ENCODE measurements at places on chromosomes 16 and 17. TPM values are rescaled to one million over a fixed set of nuclear protein-coding genes. Genes with fewer than 3 reads are reported as not detected.

Gene UMOD
- not detected for total RNA-seq

Gene TBC1D24
- total RNA-seq, result 10.2 TPM

Gene TNFSF13
- 0.63 TPM for total RNA-seq

Gene NACA2
- total RNA-seq, result not detected

Gene PRR35
- not detected for total RNA-seq

Gene FZD2
- 1.7 TPM for total RNA-seq

Gene ADAMTS18
- not detected for total RNA-seq

Gene SHCBP1
- total RNA-seq, result 17.6 TPM

Gene ACSF2
- 10.4 TPM for total RNA-seq

GRCh38 chr17:36493956-36494355 is 7.5 kb downstream of the ZNHIT3 start:
- no peak for DNase-seq

DNA sequence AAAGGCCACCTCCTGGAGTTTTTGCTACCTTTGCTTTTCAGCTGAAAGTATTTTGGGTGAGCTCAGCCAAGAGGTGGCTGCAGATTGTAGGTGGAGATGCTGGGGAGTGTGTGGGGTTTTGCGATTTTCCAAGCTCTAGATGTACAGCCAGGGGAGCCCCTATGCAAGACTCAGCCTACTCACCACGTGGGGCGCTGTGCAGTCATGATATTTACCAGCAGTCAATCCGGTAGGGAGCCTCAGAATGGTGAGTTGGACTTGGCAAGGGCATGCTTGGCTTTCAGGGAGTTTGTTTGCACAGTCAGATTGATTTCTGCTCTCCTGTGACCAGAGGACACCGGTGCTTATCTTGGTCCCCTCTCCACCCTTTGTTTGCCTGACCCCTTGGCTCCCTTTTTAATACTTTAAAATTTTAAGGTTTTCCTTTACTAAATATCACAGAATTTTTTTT is 175.3 kb downstream of the UTP18 start:
- DNase-seq, result peak; percentile 74

DNA sequence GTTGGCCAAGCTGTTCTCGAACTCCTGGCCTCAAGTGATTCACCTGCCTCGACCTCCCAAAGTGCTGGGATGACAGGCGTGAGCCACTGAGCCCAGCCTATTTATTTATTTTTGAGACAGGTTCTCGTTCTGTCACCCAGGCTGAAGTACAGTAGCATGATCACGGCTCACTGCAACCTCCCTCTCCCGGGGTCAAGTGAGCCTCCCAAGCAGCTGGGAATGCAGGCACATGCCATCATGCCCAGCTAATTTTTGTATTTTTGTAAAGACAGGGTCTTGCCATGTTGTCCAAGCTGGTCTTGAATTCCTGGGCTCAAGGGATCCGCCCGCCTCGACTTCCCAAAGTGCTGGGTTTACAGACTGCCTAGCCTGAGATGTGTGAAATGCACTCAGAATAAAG is 10.2 kb upstream of the SEC14L1 start:
- DNase-seq, result no peak

- DNase-seq, result no peak
Measured at GRCh38 chr17:5499476-5500231, 13.3 kb downstream of the MIS12 start.

GRCh38 chr17:81173762-81174155 is 7.7 kb upstream of the AATK start:
- no peak for DNase-seq

DNA sequence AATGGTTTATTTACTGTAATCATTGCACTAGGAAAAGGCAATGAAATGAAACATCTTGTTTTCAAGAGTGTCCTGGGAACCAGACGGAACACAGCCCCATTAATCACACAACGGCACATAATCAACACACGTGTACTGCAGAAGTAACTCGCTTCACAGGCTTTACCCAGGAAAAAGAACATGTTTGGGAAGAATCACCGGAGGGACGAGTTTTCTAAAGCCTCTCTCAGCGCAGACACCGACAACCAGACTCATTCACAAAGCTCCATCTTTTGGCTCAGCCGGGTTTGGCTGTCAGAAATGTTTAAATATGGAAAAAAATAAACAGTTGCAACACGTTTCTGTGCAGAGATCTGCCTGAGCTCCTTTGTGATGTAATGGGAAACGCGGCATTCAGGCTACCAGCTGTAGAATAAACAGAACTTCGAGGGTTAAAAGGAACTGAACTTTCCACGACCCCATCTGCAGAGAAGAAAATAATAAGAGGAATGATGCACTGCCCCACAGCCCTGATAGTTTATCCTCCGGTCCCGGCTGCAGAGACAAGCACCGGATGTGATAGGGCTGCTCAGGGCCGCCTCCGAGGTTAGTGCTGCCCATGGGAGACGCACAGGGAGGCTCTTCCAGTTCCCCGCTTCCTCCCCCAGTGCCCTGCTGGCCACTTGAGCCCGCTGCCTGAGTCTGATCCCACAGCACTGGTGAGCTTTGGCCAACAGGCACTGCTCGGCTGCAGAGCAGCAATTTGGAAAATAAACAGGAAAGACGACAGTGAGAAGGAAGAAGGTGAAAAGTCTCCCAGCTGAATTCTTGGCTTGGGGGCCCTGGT is 119.8 kb downstream of the HIC1 start:
- DNase-seq, result no peak

- no peak for DNase-seq
Measured at GRCh38 chr17:61385577-61386236, 13.9 kb upstream of the TBX2 start.

DNA sequence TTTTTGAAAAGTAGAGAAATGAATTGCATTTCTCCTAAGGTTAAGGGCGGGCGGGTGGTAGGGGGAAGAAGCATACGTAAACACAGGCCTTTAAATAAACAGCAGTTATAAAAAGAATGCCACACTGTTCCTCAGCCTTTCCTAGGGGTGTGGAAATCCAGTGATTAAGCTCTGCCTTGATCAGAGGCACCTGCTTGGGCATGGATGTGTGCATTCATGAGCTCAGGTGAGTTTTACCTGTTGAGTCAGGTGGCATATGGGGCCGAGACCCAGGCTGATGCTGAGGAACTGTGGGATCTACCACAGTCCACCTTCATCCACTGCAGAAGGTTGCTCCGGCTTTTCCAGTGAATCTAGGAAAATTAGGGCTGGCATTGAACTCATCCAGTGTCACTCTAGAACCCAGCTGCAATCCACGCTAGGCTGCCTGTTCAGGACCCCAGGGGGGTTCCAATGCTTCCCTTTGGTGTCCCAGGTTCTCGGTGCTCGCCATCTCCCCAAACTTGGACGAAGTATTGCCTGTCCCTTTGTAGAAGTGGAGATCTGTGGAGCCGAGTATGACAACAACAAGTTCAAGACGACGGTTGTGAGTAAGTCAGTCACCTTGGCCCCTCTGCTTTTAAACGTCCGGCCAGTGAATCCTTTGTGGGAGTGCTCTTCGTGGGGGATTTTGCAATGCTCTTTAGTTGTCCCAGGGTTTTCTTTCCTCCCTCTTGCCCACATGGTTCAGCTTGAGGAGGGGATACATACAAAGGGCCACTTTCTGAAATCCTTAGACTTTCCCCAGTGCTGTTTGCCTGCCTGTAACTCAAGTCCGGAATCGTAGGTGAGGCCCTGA is 72.7 kb downstream of the SDR42E1 start:
- no peak for DNase-seq

- DNase-seq, result no peak
Measured at GRCh38 chr16:81657781-81658180, 121.3 kb upstream of the PLCG2 start.

GRCh38 chr16:19694989-19695388 is 23.0 kb downstream of the KNOP1 start:
- no peak for DNase-seq

- DNase-seq, result no peak
Measured at GRCh38 chr16:16029431-16030011, 80.1 kb downstream of the ABCC1 start.

DNA sequence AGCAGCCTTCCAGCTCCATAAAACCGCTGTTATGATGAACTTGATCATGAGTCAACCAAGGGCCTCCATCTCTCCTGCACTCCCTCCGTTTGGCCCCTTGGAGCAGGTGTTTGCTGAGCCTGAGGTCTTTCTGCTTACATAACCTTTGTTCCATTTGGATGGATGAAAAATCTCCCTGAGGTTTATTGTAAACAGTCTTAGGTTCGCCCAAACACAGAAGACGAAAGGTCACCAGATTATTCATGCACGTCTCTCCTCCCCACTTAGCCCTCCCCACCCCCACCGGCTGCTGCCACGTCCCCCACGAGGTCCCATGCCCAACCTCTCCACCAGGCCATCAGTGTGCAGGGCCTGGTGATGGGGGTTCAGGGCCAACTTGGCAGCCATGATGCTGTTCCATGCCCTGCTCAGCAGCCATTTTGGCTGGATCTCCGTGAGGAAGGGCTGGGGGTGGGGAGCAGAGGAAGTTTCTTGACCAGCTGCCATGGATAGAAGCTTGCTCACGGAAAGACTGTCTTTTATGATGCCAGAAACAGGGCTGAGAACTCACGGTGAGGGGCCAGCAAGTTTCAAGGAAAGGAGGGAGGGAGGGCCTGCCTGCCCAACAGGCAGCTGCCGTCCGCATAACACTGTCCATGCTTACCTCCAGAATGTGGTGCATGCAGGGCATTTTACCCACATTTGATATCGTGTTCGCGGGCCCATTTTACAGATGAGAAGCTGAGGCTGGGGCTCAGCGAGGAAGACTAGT is 47.8 kb upstream of the FOXF1 start:
- DNase-seq, result no peak

DNA sequence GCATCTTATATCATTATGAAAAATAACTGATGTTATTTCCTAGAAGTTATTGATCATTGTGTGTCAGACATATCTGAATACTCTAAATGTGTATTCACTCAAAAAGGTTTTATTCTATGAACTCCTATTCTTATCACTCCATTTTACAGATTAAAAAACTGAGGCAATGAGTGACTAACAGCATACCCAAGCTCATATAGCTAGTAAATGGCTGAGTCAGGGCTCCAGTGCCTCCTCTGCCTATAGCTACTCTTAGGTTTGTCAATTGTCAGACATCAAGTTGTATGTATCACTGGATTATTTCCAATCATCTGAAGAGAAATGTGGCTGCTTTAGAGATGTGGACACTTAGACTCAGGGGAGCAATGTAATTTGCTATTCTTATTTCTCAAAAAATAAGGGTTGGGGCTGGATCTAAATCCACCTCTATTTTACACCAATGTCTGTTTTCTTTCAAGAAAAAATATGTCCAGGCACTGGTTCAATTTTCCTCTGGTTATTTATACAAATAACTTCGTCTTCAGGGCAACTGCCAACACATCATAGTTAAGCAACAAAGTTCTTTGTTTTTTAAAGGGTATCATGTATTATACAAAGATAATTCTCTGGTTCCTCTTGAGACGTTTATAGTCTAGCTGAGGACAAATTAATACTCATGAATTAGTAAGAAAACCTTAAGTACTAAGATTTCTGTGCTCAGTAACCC is 328.9 kb upstream of the MAF start:
- DNase-seq, result no peak

DNA sequence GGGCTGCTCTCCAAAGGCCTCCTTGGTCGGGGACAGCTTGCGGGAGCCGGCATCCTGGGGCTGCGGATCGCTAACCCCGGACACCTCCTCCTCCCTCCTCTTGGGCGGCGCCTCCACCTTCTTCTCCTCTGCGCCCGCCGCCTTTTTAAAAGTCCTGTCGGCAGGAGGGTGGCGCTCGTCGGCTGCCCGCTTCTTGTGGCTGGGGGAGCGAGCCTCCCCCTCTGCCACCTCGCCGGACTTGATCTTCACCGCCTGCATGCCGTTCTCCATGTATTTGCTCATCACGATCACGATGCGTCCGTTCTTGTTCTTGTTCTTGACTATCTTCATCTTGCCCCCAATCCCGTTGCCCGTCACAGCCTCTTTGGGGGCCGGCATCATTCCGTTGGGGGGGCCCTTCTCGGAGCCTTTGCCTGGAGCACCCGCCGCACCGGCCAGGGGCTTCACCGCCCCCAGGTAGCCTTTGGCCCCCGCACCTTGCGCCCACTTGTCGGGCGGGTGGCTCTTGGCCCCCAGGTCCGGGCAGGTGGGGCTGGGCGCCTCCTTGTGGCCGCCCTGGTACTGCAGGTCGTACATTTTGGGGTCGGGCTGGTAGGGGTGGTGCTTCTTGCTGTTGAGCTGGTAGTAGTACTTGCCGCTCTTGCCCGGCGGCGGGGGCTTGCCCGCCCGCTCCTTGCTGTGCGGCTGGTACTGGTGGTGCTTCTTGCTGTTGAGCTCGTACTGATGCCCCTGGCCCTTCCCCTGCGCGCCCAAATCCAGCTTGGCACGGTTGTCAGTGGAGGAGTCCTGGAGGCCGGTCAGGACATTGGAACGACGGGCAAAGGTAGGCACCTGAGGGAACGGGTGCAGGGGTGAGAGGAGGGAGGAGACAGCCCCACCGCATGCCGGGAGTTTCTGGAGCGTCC is 4.4 kb downstream of the CBX4 start:
- no peak for DNase-seq

DNA sequence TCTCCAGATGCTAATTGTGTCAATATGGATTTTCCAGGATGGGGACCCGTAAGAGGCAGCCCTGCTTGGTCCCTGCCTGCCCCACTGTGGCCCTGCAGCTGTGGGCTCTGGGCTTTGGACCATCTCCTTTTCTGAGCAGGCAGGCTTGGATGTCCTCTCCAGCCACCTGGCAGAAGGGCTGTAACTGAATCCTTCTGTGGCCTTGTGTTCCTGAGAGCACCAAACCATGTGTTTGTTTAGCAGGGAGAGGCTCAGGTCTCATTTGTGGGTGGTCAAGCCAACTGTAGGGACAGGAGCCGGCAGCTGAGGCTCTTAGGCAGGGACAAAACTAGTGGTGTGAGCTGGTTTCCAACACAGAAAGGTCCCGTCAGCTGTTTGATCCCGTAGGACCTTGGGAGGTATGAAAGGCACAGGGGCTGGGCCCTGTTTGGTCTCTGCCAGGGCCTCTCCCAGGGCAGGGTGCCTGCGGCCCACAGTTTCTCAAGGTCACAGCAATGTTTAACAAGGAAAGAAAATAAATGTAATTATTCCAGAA is 18.5 kb downstream of the SEC14L5 start:
- DNase-seq, result no peak

DNA sequence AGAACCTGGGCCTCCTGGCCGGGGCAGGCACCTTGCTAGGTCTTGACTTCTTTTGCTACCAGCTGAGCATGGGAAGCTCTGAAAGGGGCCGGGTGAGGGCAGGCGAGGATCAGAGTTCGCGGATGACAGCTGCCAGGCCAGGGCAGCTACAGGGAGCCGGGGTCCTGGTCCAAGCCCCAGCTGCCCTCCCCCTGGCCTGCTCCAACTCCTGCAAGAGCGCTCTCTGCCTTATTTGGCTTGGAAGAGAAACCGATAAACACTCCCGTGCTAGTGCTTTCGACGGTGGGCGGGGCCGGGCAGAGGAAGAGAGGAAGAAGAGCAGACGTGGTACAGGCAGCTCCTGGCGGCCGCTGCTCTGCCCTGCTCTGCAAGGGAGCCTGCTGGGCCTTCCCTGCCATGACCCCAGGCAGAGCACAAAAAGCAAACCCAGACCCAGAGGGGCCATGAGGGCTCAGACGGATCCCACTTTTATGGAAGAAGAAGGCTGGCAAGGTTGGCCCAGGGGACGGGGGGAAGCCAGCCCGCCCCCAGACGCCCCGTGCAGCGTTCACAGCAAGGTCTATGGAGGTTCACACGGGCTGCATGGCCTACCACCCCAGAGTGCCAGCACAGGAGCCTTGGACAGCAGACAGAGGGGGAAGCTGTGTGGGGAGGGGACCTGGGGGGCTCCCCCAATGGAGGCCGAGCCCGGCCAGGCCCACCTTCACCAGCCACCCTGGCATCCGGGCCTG is 25.6 kb downstream of the PIEZO1 start:
- DNase-seq, result no peak

GRCh38 chr17:13030459-13031300 is 12.9 kb upstream of the ELAC2 start:
- peak; percentile 49 for DNase-seq

Measured in NCI-H460 (cell line).